Body of pancreas (tissue), 4 donors: ENCODE measurements at places on chromosomes 3 and 15. TPM values are rescaled to one million over a fixed set of nuclear protein-coding genes. Genes with fewer than 3 reads are reported as not detected.

DNA sequence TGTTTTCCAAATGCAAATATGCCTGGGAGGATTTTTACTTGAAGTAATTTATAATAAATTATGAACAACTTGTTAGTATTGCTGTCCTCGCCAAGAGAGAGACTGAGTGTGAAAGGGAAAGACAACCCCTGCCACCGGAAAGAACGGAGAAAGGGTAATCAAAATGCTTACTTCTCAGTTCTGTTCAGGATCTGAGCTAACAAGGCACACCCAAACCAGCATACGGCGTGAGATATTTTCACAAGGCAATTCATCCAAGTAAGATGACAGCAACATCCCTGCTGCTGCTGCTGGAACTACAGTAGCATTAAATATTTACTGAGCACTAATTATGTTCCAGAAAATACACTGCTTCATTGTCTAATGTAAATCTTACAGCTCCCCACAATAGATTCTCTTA lies 96.1 kb downstream of the KBTBD8 start:
- H3K27me3 ChIP-seq: no peaks in the 10 kb centered on the region
- H3K4me1 ChIP-seq: no peaks in the 10 kb centered on the region
- DNase-seq: no peak
- no peak overlapping the region for H3K27ac ChIP-seq

- no peak overlapping the region for H3K27ac ChIP-seq
- no peak for DNase-seq
Measured at GRCh38 chr3:1830851-1831250, 267.8 kb upstream of the CNTN4 start.

GRCh38 chr3:101249522-101249921 lies 70.9 kb downstream of the IMPG2 start:
- no peaks in the 10 kb centered on the region for H3K36me3 ChIP-seq
- no peaks in the 10 kb centered on the region for H3K4me1 ChIP-seq
- H3K27ac ChIP-seq: no peak overlapping the region
- no peak overlapping the region for H3K4me3 ChIP-seq

- DNase-seq: no peak
- no peaks in the 10 kb centered on the region for H3K27me3 ChIP-seq
- peaks cover 16% of the 10 kb centered on the region for H3K4me1 ChIP-seq
- H3K4me3 ChIP-seq: no peak overlapping the region
Measured at GRCh38 chr3:169591159-169591951, 72.2 kb downstream of the MECOM start.

DNA sequence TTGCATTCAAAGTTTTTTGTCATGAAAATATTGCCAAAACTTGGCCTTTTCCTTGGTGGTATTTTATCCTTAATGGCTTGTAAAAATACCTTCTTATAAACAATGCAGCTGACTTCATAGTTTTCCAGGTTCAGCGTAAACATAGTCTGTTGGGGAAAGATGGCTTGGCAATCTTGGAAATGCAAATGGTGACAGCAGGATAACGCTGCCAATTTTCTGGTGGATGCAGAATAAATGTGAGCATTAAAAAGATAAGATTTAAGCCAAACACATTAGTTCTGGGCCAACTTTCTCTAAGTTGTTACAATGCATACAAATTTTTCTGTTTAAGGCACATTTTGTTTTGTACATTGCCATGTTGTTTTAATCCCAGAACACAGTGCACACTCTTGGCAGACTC lies 147.0 kb upstream of the POU1F1 start:
- no peaks in the 10 kb centered on the region for H3K36me3 ChIP-seq
- no peaks in the 10 kb centered on the region for H3K4me1 ChIP-seq
- no peak for DNase-seq
- no peak overlapping the region for H3K4me3 ChIP-seq

GRCh38 chr3:46408853-46409252 lies 1.8 kb downstream of the CCRL2 start:
- DNase-seq: no peak
- no peaks in the 10 kb centered on the region for H3K27me3 ChIP-seq
- H3K27ac ChIP-seq: no peak overlapping the region
- peaks cover 30% of the 10 kb centered on the region for H3K4me1 ChIP-seq
- no peak overlapping the region for H3K4me3 ChIP-seq

DNA sequence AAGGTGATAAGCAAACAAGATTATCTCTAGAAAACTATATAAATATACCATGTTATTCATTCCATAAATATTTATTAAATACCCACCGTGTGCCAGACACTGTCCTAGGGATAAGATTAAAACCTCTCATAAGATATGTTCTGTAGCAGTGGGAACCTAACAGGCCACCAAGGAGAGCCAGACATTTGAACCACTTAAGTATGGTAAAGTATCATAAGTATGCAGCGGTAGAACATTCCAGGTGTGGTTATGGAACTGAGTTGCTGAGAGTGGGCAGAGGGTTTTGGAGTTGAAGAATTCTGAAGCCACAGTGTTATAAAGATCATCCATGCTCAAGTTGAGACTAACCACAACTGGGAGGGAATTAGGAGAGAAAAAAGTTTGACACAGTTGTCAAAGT lies 14.7 kb downstream of the FILIP1L start:
- H3K4me3 ChIP-seq: no peak overlapping the region
- no peak for DNase-seq
- H3K36me3 ChIP-seq: no peaks in the 10 kb centered on the region
- no peak overlapping the region for H3K27ac ChIP-seq
- no peaks in the 10 kb centered on the region for H3K27me3 ChIP-seq
- peaks cover 47% of the 10 kb centered on the region for H3K4me1 ChIP-seq

- no peak overlapping the region for H3K4me3 ChIP-seq
- H3K27me3 ChIP-seq: no peaks in the 10 kb centered on the region
- no peak for DNase-seq
- no peaks in the 10 kb centered on the region for H3K36me3 ChIP-seq
Measured at GRCh38 chr3:140421884-140422283, 256.0 kb upstream of the TRIM42 start.

- no peaks in the 10 kb centered on the region for H3K27me3 ChIP-seq
- no peaks in the 10 kb centered on the region for H3K36me3 ChIP-seq
- H3K27ac ChIP-seq: no peak overlapping the region
- H3K4me3 ChIP-seq: no peak overlapping the region
- no peaks in the 10 kb centered on the region for H3K4me1 ChIP-seq
Measured at GRCh38 chr3:107421170-107421792, 44.0 kb downstream of the CCDC54 start.

- no peak for DNase-seq
- no peak overlapping the region for H3K27ac ChIP-seq
- no peaks in the 10 kb centered on the region for H3K4me1 ChIP-seq
- H3K4me3 ChIP-seq: no peak overlapping the region
- H3K27me3 ChIP-seq: no peaks in the 10 kb centered on the region
Measured at GRCh38 chr15:71937650-71938311, 127.4 kb downstream of the NR2E3 start.

DNA sequence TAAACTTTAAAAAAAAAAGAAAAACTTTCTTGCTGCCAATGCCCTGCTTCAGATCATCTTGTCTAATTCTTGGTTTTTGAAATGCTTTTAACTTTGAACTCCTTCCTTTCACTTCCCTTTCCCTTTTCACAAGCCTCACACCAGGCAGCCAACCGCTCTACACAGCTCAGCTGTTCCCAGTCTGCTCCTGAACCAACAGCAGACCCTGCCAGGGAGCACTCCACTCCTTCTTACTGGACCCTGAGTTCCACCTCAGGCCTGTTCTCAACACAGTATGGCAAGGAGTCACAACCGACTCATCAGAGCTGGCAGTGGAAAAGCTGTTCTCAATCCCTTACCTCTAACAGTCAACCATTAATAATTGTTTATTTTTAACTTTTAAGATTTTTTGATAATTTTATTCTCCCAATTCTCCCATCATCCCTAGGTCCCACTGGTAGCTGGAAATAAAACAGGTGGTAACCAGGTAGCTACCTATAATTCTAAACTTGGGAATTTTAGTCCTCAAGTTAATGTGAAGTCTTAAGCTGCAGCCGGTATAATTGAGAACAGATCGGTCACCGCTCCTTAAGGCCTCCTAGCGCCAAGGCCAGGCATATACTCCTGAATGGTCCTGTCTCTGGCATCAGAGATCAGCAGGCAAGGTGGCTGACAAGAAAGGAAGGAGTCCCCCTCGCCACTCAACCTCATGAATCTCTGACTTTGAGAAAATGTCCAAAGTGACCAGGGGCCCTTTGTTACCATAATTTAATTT lies 43.9 kb downstream of the BOC start:
- H3K4me3 ChIP-seq: no peak overlapping the region
- H3K4me1 ChIP-seq: no peaks in the 10 kb centered on the region
- DNase-seq: no peak
- no peaks in the 10 kb centered on the region for H3K36me3 ChIP-seq
- H3K27me3 ChIP-seq: no peaks in the 10 kb centered on the region

DNA sequence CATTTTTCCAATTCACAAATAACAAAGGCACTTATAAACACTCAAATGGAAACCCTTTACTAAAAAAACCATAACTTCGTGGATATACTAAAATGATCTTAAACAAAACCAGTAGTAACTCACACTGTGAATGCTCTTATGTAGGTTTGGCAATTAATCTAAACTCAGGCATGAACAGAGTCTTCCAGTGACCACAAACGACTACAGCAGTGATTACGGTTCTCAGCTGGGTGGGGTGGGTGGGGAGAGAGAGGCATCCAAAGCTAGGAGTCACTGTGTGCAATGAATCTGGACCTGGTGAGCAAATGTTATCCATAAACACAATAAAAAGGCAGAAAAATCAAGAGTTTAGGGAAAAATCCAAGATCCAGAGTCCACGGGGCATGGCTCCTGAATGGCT lies 21.3 kb downstream of the SLC12A8 start:
- no peaks in the 10 kb centered on the region for H3K27me3 ChIP-seq
- H3K36me3 ChIP-seq: peaks cover 4% of the 10 kb centered on the region
- DNase-seq: no peak
- H3K4me3 ChIP-seq: no peak overlapping the region
- no peak overlapping the region for H3K27ac ChIP-seq
- H3K4me1 ChIP-seq: no peaks in the 10 kb centered on the region

DNA sequence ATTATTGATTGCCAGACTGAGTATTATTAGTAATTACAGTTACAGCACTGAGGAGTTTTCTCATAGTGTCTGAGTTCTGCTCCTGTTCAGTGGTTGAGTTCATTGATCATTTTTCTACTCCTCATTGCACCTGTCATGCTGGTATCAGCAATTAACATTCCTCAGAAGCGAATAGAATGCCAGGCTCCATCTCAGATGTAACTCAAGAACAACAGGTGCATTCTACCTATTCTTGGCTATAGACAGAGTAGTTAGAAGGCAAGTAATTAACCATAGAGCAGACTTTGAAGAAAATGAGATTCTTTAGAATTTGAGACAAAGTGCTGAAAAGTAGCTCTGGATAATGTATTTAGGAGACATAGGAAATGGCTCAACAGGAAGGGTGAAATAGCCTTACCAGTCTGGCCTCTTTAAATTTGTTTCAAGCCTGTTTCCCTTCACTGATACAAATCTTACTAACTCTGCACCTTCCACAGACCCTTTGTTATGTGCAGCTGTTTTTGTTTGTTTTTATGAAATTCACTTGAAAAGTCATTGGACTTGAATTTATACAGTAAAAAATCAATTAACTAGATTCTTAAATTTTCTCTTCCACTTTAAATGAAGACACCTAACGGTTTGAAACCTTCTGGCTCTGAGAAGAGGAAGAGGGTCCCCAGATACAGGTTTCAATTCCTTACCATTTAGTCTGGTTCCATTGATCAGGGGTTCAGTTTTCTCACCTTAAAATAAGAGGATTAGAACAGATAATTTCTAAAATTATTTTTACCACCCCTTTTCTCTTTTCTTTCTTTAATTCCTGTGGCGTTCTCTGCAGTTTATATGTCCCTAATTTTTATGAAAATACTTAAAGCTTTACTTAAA lies 109.6 kb downstream of the FNDC3B start:
- peaks cover 37% of the 10 kb centered on the region for H3K4me1 ChIP-seq
- H3K27ac ChIP-seq: no peak overlapping the region
- no peak overlapping the region for H3K4me3 ChIP-seq
- DNase-seq: no peak

PKM gene
- total RNA-seq: 105 TPM

PLD1 gene
- 96.2 TPM for total RNA-seq

C3orf38 gene
- 10.6 TPM for total RNA-seq

EFCAB12 gene
- under 0.01 TPM for total RNA-seq

ALPK3 gene
- total RNA-seq: 7.8 TPM

C3orf49 gene
- total RNA-seq: not detected
